SW480 (cell line): ENCODE measurements at places on chromosomes 16 and 17.

DNA sequence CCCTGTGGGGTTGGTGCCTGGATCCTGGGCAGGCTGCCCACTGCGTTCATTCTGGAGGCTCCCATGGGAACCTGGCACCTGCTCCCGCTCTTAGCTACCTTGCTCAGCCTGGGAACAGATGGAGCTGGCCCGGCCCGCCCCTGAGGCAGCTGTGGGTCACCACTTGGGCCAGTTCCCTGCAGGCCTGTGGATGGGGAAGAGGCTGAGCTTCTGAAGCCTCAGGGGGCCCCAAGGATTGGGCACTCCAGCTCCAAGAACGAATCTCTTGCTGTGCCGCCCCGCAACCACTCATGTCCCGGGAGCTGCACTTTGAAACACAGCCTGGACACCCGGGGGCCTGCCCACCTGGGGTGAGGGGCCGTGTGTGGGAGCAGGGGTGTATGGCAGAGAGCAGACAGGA, 37.7 kb downstream of the BAHCC1 start:
- DNase-seq, result no peak

- DNase-seq, result no peak
These were observed 9.5 kb upstream of the HES7 start for GRCh38 chr17:8133399-8133798.

DNA sequence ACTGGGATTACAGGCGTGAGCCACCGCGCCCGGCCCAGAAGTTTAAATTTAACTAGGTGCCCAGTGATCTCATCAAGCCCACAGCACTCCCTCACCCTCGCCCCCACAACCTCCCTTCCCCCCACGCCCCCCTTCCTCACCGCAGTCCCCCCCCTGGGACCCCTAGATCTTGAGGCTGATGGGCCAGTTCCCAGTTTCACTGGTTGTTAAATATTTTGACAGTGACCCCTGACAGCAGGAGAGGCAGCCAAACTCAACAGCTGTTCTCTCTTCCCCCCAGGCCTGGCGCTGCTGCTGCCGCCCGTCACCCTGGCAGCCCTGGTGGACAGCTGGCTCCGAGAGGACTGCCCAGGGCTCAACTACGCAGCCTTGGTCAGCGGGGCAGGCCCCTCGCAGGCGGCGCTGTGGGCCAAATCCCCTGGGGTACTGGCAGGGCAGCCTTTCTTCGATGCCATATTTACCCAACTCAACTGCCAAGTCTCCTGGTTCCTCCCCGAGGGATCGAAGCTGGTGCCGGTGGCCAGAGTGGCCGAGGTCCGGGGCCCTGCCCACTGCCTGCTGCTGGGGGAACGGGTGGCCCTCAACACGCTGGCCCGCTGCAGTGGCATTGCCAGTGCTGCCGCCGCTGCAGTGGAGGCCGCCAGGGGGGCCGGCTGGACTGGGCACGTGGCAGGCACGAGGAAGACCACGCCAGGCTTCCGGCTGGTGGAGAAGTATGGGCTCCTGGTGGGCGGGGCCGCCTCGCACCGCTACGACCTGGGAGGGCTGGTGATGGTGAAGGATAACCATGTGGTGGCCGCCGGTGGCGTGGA, 15.6 kb downstream of the QPRT start:
- DNase-seq, result no peak

DNA sequence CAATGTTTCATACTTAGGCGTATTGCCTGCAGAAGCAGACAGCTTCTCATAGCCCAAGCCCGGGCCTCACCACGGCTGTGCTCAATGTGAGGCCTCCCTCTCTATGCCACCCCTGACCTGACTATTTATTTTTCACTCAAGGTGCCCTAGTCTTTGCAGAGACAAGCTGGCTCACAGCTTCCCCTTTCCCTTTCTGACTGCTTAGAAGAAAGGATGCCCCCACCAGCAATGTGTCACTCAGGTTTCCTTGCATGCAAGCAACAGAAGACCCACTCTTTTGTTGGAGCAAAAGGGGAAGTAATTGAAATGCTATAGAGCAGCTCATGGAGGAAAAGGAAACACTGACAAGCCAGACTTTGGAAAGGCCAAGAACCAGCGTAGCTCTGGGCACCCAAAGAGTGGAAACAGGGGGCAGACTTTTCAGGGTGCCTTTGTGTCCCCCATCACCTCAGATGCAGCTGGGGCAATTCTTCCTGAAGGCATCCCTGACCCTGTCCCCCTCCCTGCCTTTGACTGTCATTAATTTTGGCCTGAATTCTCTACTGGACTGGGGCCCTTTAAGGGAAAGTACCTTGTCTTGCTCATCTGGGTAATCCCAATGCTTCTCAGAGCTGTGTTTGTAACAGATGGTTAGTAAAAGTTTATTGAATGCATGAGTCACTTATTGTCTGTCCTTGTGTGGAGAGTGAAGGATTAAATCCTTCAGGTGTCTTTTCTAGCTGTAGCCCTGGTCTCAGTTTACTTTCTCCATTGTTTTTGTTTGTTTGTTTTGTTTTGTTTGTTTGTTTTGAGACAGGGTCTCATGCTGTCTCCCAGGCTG, 17.8 kb downstream of the RGS9 start:
- peak; percentile 21 for DNase-seq

- DNase-seq, result peak; percentile 62
These were observed 26.0 kb upstream of the HNF1B start for GRCh38 chr17:37770631-37771518.
